HuH-7 (cell line): ENCODE measurements at places on chromosomes 7 and 10.

DNA sequence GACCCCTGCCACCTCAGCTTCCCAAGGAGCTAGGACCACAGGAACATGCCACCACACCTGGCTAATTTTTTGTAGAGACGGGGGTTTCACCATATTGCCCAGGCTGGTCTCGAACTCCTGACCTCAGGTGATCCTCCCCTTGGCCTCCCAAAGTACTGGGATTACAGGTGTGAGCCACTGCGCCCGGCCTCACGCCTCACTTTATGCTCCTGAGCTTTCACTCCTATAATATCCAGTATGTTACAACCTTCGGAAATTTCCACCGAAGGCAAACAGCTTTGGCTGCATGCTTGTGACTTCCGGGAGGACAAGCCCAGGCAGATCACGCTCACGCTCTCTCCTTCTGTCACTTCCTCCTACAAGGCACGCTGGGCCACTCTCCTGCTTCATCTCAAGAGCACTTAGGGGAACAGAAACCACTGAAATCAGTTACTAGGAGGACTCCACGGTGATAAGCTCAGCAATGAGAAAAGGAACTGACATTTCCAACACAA lies 4.4 kb upstream of the MAD1L1 start:
- no peak for DNase-seq

DNA sequence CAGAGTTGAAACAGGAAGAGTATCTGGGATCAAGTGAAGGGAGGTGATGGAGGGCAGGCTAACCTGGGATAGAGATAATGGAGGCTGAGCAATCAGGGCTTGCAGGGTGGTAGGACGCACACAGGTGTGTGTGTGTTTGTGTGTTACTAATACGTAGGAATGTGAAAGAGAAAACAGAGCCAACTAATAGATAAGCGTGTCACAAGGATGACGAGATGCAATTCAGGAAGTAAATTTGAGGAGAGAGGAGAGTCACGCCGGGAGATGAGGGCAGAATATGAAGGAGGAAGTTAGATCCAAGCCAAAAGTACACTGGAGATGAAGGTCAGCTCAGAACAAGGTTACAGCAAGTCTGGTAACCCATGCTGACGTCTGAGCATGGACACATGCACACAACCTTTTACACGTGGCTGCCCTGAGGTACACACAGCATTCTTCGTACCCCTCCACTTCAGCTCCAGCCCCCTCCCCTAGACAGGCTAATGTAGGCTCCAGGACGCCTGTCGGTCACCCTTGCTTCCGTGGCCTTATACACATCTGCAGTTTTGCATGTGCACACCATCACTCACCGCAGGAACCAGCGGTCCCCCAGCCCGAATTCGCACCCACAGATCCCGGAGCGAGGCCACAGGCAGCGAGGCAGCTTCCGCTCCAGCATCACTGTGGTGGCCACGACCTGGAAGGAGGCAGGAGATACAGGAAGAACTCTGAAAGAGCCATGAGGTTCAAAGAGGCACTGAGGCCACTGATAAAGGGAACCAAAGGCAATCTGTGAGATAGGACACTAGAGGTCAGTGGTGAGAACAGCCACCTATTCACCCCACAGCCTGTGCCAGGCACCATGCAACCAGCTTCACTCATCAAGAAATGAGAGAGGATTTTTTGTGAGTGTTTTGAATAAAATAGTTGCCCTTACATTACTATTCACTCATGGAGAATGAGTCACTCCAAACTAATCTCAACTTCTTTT lies 23.7 kb upstream of the TRPV6 start:
- peak; percentile 26 for DNase-seq

DNA sequence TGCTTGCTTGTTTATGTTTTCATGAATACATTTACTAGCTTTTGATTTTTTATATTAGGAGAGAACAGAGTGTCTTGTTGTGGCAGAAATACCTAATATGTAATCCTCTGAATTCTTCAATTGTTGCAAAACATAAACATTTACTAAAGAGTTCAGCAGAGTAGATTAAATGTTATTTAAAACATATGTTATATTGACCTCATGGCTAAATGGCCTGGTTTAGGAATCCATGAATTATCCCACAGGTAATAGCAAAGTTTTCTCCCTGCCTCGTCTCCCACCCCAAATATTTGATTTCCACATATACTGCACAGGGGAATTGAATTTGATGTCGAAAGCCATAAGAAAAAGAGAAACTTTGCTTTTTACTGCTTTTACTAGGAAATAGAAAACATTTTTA lies 111.8 kb downstream of the ADK start:
- no peak for DNase-seq

- DNase-seq: peak; percentile 40
These were observed at the start of gene ABCB4 for GRCh38 chr7:87475359-87476178. Gene ABCB4, minus strand, starts transcription at chr7:87475680. Its CDS starts 215 bp downstream, at chr7:87475465.

- no peak for DNase-seq
These were observed 17.5 kb downstream of the AHR start for GRCh38 chr7:17315974-17316373.

DNA sequence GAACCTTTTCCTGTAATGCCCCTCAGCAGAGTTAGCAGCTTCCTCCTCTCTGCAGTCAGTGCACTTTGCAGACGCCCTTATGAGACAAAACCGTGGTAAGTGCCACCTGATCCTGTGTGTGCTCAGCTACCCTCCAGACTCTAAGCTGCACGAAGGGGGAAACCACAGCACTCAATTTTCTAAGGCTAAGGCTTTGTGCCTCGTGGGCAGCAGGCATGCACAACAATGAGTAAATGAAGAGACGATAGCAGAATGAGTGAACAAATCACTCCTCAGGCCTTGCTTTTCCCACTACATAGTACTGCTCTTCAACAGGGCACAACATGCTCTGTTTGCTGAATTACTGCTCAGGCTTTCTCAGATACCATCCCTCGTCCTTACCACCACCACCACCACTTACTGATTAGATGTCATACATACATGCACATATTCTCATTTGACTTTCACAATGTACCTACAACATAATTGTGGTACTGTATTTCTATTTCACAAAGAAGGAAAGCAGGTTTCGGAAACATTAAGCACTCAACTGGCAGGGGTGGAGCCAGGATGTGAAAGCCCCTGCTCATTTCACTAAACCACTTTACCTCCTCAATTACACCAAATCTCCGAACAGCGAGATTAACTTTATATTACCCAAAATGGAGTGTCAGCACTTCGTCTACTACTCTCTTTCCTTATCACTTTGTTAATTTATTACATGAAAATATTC lies 85.4 kb downstream of the ICA1 start:
- no peak for DNase-seq

DNA sequence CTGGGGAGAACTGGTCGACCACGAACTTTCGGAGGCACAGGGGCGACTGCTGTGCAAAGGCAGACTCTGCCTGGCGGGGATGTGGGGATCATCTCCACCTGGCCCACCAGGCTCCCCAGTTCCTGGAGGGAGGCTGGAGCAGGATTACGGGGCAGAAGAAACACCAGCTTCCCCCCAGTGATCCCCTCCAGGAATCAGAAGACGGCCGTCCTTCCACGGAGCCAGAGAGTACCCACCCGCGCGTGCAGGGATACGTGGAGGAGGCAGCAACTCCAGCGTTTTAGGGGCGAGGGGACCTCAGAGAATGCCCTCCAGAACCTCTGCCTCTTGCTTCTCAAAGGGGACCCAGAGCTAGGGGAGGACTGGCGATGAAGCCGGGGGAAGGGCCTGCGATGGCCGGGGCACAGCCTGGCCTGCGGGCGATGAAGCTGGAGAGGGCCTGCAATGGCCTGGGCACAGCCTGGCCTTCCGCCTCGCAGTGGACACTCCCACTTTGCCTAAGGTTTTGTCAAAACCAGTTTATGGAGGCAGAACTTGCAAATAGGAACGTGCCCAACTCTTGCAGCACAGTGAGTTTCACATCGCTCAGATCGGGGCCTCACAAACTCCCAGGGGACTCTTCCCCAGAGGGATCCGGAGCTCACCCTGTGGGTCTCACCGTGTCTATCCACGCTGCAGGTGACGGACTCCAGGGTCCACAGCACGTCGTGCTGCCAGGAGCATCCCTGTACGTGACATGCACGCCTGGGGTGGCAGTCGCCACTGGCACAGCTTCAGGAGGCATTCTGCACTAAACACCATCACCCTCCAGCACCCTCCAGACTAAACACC lies 77.9 kb upstream of the PDGFA start:
- no peak for DNase-seq

DNA sequence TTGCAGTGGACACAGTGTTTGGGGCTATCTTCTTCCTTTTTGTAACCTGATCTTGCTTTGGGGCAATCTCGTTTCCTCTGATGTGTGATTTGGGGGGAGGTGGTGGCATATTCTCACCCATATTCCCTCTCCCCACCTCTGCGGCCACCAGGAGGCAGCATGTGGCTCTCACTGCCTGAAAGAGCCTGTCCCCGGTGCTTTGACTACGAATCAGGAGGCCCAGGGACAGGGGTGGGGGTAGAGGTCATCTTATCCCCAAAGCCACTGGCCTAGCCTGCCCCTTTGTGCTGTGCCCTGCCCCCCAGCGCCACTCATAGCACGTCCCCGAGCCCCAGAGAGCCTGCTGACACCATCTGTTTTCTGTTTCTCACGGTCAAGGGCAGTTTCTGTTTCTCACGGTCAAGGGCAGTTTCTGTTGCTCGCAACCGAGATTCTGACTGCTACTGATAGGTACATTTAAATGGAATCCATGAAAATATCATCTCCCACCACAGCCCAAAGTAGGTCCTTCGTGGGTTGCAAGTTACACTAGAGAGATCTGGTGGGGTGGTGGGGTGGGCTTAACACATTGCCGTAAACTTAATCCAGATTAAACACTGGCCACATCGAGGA lies 28.2 kb downstream of the PHYH start:
- peak; percentile 95 for DNase-seq

DNA sequence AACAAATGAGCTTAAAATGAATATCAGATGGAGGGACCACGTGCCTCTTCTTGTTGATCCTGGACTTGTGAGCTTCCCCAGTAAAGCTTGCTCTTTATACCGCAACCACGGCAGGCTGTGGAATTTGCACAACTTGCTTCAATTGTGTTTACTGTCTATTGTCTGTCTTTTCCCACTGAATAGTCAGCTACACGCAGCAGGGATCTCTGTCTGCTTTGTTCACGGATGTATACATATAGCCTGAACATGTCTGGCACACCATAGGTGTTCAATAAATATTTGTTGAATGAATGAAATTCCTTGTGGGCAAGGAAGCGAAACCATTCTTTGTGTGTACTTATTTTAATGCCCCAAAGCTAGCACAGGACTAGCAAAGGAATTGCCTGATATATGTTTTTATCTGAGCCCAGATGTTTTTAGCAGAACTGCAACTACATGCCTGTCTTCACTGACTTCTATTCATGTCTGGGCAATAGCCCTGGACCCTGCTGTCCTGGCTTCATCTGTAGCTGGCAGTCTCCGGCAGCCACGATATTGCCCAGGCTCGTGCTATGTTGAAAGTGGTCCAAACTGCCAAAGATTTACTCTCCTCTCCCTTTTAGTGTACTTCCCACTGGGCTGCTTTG lies 29.9 kb upstream of the IFRD1 start:
- DNase-seq: no peak

DNA sequence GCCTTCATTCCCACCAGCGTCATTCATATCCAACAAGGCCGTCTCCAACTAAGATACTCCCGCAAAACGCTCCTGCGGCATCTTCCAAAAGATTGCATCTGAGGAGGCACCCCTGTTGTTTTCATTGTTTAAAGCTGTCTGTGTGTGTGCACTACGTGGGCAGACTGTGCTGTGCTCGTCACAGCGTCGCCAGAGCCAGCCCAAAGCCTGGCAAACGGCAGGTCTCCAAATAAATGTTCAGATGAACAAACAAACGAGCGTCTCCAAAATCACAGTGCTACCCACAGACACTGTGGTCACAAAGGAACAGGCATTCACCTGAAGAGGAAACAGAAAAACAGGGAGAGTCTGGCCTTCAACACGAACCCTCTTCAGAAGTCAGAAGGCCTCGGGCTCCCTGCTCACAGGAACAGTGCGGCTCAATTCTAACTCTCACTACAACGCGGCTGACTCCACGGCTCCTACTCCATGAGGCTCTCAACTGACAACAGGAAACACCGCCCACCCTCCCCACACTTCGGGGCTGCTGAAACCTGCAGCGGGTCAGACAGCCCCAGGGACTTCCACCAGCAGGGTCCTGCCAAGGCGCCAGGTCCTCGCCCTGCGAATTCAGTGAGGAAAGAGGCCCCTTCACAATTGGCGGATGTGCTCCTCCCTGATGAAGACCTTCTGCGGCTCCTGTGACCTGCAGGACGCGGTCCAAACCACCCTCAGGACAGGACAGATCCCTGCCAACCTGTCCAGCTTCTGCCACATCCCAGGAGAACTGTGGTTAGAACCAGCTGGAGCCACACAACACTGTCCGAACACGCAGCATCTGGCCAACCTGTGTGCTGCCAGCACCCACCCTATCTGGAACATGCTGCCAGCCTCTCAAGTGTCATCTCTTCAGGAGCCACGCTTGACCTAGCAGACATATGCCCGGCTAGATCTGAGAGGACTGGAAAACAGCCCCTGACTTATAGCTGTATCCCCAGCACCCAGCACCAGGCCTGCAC lies 36.1 kb downstream of the MAD1L1 start:
- no peak for DNase-seq

GRCh38 chr10:96468845-96469244 lies 44.9 kb downstream of the TLL2 start:
- no peak for DNase-seq

DNA sequence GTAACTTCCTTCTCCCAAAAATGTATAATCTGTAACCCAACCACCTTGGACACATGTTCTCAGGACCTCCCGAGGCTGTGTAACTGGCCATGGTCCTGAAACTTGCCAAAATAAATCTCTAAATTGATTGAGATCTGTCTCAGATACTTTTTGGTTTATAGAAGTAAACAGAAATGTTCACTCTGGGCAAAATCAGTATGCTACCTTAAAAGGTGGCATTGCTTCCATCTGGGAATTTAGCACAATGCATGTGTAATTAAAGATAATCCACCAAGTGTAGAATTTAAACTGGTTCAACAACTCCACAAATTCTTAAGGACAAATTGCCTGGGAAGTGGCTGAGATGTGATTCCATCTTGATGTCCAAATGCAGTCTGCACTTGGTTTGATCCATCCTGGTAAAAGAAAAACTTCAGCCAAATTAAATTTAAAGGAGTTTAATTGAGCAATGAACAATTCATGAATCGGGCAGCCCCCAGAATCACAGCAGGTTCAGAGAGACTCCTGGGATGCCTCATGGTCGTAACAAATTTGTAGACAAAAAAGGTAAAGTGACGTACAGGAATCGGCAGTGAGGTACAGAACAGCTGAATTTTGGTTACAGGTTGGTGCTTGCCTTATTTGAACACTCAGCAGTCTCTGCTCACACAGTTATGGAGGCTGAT lies 102.6 kb upstream of the PFKP start:
- DNase-seq: no peak

DNA sequence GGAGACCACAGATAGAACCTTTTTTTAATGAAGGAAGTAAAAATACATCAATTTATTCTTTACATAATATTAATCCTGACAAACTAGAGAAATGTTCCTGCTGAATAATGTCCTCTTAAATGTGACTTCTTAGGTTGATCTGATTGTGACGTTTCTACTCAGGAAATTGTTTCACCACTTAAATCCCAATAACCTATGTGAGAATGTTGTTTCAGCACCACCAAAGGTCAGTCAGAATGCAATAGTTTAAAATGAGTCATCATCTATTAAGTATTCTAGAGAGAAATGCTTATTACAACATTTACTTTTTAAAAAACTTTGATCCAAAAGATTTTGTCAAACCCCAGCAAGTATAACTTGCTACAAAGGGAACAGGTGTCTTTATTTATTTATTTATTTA lies 155.4 kb upstream of the CACNA2D1 start:
- no peak for DNase-seq
